ENCODE measurements at places on chromosomes 1 and 21.

DNA sequence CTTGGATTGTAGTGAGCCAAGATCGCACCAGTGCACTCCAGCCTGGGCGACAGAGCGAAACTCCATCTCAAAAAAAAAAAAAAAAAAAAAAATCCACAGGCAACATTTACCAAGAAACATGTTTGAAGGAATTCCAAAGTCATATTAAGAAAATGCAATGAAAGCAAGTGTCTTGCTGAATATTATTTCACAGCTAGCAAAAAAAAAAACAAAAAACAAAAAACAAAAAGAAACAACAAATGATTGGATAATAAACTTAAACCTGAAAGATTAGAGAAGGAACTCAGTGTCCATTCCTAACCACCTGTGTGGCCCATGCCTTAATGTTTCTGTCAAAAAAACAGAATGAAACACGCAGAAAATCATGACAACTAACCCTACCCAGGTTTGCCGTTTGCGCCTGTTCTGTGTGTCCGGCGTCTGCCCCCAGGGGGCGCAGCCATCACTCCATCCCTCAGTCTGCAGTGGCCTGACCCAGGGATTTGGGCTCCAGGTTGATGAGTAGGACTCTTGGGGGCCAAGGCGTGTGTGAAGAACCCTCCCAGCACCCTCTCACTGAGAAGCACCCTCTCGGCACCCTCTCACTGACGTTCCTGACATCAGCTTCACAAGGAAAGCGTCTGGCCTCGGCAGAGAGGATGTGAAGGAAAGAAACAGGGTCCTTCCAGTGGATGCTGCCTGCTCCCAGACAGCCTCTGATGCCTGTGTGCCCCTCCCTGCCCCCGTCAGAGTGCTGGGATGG is 19.2 kb upstream of the PTTG1IP start:
- DNase-seq = peak; percentile 83

DNA sequence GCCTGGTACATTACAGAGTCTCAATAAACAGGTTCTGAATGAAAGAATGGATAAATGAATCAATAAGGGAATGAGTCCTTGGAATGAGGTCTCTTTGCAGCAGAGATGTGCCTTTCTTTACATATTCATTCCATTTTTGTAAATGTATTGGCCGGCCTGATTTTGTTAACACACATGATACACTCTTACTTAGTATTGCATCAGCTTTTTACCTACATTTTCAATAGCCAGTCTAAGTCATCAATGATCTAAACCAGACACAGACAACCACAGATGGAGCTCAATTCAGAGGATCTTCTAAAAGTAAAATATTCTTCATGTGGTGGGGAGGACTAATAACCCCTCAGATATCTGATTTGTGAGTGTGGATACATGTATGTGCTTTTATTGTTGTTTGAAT is 653.1 kb downstream of the LMO4 start:
- no peak for DNase-seq

DNA sequence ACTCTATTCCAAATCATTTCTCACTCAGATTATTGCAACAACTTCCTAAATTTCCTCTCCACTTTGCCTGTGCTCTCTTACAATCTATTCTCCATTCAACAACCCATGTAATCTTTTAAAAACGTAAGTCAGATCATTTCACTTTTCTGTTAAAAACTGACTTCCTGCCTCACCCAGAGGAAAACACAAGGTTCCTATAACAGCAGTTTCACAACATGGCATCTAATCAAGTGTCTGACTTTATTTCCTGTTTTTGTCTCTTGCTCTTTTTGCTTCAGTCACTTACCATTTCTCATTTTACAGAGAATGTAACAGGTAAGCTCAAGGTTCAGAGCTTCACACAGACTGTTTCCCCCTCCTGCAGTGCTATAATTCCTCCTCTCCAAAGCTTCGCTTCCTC is 560.7 kb downstream of the LRRIQ3 start:
- no peak for DNase-seq

GRCh38 chr1:176567190-176567794 is 104.3 kb downstream of the PAPPA2 start:
- no peak for DNase-seq

DNA sequence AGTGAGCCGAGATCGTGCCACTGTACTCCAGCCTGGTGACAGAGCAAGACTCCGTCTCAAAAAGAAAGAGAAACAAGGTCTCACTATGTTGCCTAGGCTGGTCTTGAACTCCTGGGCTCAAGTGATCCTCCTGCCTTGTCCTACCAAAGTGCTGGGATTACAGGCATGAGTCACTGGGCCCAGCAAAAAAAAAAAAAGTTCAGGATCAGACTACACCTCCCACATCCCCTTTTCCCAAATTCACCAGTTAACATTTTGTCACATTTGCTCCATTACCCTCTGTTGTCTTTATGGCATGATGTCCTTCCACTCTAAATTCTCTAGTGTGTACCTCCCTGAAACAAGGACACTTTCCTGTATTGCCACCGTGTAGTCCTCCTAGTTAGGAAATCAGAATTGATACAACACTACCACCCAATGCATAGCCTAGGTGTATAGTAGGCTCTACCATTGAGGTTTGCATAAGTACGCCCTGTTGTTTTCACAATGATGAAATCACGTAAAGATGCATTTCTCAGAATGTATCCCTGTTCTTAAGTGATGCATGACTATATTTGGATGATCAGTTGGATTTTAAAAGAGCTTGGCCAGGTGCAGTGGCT is 10.7 kb downstream of the SPEN start:
- DNase-seq = no peak

DNA sequence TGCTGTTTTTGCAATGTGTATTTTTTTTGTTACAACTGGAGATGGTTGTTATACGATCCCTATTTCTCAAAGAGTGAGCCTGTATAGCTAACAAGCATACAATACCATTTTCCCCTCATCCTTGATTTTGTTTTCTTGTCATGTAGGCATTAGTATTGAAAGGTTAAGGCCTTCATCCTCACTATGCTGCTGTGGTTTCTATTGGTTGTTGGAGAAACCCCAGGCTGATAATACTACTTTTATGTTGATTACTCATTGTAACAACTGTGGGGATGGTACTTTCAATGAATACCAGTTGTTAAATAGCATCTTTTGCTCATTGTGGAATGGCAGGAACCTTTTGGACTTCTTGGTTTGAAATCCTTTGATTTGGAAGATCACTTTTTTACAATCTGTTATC is 39.0 kb upstream of the MACF1 start:
- no peak for DNase-seq

- no peak for DNase-seq
These were observed 192.9 kb downstream of the DUSP10 start for GRCh38 chr1:221548942-221549341.

DNA sequence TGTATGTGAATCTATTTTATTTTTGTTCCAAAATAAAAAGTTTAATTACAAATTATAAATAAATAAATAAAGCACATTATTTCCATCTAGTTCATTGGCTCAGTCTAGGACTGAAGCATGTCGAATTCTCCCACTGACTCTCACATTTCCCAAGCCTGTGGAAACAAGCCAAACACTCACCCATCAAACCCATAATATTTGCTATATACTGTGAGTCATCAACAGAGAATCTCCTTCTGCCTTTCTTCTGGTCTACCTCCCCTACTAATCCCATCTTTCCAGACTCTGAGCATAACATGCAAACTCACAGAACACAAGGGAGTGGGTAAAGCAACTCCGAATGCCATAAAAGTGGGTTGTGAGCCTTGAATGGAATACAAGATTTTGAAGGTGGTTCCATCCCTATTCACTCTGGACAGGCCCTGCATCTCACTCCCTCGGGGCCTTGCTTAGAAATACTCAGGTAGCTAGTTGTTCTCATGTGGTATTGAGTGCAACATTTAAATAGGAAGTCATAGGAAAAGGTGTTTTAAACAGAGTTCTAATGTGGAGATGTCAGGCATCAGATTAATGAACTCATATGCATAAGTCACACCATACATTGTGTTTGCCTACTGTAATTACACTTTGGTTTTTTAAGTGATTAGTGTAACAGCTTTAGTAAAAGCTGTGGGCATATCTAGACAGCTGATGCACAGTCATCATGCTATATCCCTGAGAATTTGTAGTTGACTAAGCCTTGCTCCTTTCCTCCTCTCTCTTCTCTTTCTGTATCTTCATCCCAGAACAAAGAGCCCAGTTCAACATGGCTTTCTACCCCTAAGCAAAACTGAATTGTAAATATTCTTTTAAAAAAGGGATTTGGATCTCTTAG is 47.0 kb downstream of the F5 start:
- no peak for DNase-seq
